Activated T-cell treated with anti-CD3 and anti-CD28 coated beads, Interleukin-2, amount 50 U/mL, for 48 hours (primary cell): ENCODE measurements at places on chromosomes 6 and 20.

DNA sequence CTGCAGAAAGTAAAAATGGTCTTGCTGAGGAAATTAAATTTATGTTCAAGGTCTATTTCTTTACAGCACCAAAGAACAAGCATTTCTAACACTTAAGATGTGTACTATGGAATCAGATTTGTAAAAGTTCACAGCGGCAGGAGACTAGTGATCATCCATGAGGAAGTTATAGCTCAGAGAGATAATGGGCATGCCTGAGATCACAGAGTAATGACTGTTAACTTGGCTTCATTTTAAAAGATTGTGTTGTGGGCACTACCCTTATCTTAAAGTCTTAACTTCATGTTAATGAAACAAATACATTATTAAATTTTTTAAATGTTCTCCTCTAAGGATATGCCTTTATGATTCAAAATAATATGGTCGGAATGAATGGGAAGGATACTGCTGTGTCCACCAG is 168.6 kb downstream of the GMPR start:
- no peak for DNase-seq

GRCh38 chr6:23823421-23823820 is 302.6 kb upstream of the NRSN1 start:
- no peak for DNase-seq

DNA sequence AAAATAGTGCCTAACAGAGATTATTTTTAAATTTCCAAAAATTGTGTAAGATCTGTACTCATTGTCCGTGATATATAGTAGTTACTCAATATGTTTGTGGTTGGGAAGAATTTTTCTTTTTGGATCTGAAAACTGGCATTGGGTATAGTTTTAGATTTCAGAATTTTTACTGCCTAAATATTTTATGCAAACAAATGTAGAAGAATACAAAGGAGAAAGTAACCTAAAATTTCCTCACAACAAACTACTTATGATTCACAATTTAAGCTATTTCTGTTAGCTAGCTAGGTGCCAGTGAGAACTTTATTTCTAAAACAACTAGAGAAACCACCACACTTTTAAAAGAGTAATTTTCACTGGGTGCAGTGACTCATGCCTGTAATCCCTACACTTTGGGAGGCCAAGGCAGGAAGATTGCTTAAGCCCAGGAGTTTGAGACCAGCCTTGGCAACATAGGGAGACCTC is 38.8 kb downstream of the SESN1 start:
- no peak for DNase-seq

DNA sequence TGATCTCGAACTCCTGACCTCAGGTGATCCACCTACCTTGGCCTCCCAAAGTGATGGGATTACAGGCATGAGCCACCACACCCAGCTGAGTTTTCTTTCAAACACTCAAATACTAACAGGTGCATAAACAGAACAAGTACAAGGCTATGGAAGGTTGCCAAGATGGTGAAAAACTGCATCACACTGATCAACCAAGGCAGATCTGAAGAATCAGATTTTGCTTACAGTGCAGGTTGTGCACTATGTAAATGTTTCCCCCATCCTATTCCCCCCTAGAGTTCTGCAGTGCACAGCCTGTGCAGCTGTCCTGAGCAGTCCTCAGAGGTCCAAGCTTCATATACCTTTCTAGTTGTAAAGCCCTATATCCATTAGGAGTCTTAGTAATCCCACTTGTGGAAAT is 73.0 kb downstream of the GFRA4 start:
- no peak for DNase-seq

DNA sequence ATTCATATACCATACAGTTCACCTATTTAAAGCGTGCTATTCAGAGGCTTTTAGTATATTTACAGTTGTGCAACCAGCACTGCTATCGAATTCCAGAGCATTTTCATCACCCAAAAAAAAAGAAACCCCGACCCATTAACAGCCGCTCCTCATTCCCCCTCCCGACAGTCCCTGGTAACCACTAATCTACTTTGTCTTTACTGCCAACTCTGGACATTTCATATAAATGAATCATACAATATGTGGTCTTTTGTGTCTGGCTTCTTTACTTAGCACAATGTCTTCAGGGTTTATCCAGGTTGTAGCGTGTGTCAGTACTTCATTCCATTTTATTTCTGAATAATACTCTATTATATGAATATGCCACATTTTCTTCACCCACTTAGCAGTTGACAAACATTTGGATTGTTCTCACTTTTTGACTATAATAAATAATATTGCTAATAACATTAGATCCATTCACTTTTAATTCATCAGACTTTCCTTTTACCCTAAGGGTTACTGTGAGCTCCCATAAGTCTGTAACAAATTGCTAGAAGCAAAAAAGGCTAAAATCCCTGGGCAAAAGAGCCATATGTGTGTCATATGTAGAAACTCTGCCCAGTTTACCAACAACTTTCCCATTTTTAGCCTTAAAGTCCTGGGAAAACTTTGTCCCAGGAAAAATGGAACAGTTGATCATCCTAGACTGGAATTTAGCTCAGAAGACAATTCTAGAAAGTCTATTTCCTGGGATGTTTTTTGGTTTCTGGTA is 23.2 kb upstream of the ROS1 start:
- DNase-seq: no peak

- DNase-seq: no peak
Measured at GRCh38 chr20:51917886-51918535, 115.7 kb upstream of the SALL4 start.
